Occipital lobe (tissue), 3 donors: ENCODE measurements at places on chromosomes 13 and 19.

- peak; percentile 65 for DNase-seq
Observed at GRCh38 chr19:45424191-45425058, 708 bp upstream of the ERCC1 start.

GRCh38 chr13:75581874-75582640, 32.5 kb downstream of the UCHL3 start:
- DNase-seq = no peak

DNA sequence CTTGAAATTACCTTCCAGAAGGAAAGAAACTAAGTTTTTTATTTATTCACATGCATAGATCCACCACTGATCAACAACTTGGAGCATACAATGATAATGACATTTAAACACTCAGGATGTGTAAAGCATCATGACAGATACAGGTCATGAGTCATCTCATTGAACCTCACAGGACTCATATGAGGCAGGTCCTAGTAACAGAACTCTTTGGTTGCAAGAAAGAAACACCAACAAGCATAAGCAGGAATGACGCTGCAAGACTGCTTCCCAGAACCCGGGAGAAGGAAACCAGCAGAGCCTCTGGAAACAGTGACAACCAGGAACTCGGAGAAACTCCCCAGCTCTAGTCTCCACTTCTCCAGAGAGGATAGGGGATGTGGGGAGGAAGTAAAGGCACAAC, 60.8 kb upstream of the IPO5 start:
- DNase-seq = no peak

DNA sequence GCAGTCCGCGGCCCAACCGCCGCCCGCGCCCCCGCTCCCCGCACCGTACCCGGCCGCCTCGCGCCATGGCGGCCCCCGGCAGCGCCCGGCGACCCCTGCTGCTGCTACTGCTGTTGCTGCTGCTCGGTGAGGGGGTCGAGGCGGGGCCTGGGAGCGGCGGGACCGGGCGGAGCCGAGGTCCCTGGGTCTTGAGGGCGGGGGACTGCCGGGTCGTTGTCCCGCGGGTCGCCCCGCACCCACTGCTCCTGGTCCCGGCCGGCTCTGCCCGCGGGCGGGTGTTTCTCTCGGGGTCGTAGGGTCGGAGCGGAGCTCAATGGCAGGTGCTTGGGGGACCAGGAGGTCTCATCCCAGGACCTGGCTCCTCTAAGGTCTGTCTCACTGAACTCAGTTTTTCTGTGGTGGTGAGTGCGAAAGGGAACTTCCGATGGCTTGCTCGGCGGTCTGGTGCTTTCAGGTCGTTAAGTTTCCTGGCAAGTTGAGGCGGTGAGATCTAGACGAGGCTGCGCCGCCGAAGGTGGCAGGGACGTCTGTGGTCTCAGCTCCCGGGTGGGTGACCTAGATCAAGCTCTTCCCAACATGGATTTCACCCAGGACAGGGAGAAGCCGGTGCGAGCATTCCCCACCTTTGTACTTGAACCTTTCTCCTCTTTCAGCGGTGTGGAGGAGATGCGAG, 467 bp downstream of the LAMP1 start:
- DNase-seq = no peak

GRCh38 chr19:2800506-2800905, 15.2 kb downstream of the THOP1 start:
- DNase-seq = no peak

DNA sequence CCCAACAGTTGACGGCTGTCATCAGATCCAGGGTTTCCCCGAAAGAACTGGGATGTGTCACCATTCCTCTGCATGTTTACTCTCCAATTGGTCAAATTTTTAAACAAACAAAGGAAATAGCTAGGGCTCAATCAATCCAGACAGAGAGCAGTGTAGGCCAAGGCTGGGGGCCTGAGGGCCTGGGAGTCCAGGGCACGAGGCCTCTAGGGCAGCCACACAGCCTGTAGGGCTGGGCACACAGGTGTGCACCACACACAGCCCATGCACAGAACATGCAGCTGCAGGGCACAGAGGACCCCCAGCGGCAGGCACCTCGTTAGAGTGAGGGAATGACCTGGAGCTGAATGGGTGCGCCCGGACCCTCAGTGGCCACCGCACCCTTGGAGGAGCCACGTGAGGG, 9.5 kb downstream of the MIER2 start:
- no peak for DNase-seq

DNA sequence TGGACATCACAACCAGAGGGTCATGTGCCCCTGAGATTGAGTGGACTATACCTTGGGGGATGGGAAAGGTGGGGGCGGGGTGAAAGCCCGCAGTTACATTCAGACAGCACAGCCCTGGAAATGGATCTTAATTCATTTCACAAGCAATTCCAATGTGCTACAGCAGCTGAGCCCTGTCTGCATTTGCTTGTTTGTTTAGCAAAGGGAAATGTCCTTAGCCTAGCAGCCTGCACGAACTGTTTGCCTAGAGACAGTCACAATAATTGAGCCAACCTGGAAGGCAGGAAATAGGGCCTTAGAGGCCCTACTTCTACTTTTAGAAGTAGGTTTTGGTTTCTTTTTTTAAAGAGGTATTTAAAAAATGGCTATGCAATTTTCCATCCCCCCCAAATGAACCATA, 177.3 kb upstream of the KL start:
- no peak for DNase-seq

DNA sequence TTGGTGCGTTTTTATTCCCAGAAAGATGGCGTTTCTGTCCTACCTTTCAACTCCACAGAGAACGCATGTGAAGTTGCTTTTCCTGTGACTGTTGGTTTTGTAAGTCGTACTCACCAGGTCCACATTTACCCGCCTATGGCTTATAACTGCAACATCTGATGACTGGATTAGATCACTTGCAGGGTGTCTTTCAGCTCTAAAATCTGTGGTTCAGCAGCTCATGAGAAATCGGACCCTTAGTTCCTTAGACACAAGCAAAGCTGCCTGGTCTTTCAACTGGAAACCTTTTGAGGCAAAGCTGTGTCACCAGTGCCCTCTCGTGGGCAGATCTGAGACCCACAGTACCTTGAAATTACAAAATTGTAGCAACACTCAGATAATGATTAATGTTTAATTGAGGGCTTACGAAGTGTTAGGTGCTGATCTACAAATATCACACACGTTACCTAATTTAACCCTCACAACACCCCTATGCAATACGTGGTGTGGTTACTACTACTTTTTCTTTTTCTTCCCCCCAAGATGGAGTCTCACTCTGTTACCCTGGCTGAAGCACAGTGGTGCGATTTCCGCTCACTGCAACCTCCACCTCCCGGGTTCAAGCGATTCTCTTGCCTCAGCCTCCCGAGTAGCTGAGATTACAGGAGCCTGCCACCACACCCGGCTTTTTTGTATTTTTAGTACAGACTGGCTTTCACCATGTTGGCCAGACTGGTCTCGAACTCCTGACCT, 65.4 kb downstream of the RUBCNL start:
- DNase-seq = no peak

DNA sequence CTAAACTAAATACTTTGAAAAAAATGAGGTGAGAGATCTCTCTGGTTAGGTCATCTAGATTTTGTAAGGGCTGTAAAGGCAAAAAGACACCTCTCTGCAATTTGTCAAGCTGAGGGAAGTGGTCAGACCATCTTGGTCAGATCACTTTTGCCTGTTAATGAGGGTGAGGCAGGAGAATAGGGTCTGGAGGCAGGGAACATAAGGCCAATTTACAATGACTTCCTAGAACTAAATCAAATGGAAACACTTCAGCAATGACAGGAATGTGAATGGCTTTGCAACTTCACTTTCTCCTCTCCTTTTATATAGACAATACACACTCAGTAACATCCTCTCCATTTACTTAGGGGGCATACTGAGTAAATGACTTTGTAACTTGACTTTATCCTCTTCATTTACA, 1653.4 kb downstream of the SLITRK5 start:
- no peak for DNase-seq

- no peak for DNase-seq
Observed at GRCh38 chr13:33322543-33322809, 36.9 kb upstream of the STARD13 start.

DNA sequence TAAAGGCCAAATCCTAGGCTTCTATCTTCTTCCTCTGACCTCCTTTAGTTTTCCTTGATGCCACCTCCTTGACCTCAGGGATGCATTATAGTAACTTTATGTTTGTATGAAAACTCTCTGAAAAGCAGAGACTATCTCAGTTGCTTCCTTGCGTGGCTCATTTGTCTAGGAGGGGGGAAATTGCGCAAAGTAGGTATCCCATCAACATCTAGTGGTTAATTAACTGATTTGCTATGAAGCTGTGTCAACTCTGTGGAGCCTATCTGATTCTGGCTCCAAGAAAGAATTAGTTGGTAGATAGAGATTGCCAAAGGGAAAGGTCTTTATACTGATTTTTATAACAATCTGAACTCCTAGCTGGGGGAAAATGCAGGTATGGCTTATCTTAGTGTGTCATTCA, 82.1 kb upstream of the FRY start:
- DNase-seq = no peak

DNA sequence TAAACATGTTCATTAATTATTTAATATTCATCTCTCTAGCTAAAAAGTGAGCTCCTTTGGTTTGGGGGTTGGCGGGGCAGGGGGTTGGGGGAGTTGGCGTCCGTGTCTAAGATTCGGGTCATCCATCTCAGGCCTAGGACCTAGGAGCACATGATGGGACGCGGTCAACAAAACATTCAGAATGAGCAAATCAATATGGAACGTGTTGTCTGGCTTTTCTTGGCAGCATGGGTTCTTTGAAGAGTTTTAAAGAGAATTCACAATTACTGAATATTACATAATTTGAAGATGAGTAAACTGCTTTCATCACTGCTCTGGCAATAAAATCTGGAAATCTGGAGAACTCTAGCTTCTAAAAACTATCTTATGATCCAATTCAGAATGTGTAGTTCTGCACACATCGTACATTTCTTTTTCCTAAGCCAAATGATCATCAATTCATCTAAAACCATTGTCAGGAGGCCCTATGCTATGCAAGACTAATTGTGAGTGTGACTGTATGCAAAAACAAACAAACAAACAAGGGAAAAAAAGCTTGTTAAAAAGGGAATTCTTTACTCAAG, 5.4 kb upstream of the ARGLU1 start:
- no peak for DNase-seq

GRCh38 chr13:61144301-61144700, 271.3 kb downstream of the PCDH20 start:
- no peak for DNase-seq
